ENCODE measurements at places on chromosomes 11 and 22. TPM values are rescaled to one million over a fixed set of nuclear protein-coding genes. Genes with fewer than 3 reads are reported as not detected.

DNA sequence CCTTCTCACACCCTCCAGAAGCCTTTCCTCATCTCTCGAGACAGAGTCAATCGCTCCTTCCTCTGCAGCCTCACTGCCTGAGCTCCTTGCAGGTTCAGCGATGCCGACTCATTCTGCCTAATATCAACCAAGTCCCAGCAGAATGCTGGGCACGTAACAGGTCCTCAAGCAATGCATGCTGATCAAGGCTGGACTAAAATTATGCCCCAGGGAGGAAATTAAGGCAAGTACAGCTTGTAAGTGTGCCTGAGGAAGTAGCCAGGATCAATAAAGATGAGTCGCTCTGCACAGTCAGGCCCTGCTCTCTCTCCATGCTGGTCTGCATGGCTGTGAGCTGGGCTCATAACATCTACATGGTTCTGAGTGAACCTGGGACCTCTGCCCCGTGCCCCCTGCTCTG is 25.6 kb upstream of the NRIP3 start:
- H3K36me3 ChIP-seq: no peaks in the 10 kb centered on the region
- no peaks in the 10 kb centered on the region for H3K27me3 ChIP-seq
- H3K4me1 ChIP-seq: no peaks in the 10 kb centered on the region

MRGPRE gene
- total RNA-seq: not detected

DNA sequence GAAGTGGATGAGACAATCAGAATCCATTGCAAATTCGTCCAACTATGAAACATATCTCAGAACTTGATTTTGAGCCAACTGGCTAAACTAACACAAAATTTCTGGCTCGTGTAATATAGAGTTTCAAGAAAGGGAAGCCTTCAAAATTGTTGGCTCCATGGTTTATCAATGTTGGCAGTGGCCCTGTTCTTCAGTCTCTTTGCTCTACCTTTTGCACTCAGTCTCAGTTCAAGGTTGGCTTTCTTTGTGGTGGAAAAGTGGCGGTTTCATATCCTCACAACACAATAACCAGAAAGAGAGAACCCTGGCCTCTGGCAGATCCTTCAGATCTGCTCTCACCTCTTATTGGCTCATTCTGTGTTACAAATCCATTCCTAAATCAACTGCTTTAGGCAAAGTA is 473.8 kb upstream of the API5 start:
- no peaks in the 10 kb centered on the region for H3K4me1 ChIP-seq
- H3K27ac ChIP-seq: no peak overlapping the region
- H3K4me3 ChIP-seq: no peak overlapping the region
- no peaks in the 10 kb centered on the region for H3K36me3 ChIP-seq
- H3K27me3 ChIP-seq: no peaks in the 10 kb centered on the region
- no peak for DNase-seq

GRCh38 chr22:17881366-17881765 is 107.1 kb upstream of the BID start:
- DNase-seq: no peak
- no peaks in the 10 kb centered on the region for H3K36me3 ChIP-seq
- H3K4me1 ChIP-seq: peaks cover 51% of the 10 kb centered on the region
- no peaks in the 10 kb centered on the region for H3K27me3 ChIP-seq
- H3K27ac ChIP-seq: peak overlapping the region; percentile 75

All from gastrocnemius medialis (tissue), 4 donors.